ENCODE measurements at places on chromosomes 2 and 18. TPM values are rescaled to one million over a fixed set of nuclear protein-coding genes. Genes with fewer than 3 reads are reported as not detected.

Gene FAM124B
- total RNA-seq = 1.7 TPM

Gene GALNT14
- total RNA-seq = 1.7 TPM

Gene COL6A3
- total RNA-seq = 315 TPM

GRCh38 chr18:51461956-51462355, 264.5 kb upstream of the MEX3C start:
- DNase-seq = no peak

GRCh38 chr2:85872536-85873161, 16.1 kb downstream of the ST3GAL5 start:
- no peak for DNase-seq

DNA sequence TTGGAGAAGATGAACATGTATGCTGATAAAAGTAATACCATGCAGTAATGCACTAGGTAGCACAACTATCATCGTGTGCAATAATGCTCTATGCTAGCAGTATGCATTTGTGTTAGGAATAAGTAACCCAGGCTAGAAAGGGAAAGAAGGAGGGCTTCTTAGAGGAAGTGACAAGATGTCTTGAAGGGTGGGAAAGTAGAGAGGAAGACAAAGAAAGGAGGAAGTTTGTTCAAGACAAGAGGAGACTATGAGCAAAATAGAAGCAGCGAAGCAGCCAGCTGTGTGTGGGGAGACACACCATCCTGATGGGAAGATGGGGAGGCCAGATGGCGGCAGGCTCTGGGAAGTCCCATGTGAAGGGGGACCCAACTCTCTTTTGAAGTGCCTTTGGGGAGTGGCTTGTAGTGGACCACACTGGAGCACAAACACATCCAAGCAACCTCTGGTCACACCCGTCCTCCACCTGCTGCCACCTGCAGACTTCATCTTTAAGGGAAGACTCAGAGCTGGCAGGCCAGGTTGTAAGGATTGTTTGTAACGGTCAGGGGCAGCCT, 39.9 kb upstream of the INHBB start:
- DNase-seq = no peak

All from vagina (tissue), 2 donors.